ENCODE measurements at places on chromosomes 16 and 17.

DNA sequence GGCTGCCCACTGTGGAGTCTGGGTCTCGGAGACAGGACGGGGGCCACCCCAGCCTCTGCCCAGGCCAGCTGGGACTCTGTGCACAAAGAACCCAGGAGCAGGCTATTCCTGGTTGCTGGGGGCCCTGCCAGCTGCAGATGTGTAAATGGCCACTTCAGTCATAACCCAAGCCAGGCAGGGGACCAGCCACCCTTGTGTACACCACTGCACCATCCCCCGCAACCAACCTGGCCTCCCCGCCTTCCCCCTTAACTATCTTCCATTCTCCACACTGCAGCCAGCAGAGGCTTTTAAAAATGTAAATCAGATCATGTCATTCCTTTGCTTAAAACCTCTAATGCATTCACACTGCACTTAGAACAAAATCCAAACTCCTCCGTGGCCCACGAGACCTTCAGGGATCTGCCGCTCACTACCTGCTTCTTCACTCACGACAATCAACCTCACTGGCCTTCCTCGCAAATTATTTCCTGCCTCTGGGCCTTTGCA lies 28.3 kb downstream of the RTN4RL1 start:
- DNase-seq = no peak

DNA sequence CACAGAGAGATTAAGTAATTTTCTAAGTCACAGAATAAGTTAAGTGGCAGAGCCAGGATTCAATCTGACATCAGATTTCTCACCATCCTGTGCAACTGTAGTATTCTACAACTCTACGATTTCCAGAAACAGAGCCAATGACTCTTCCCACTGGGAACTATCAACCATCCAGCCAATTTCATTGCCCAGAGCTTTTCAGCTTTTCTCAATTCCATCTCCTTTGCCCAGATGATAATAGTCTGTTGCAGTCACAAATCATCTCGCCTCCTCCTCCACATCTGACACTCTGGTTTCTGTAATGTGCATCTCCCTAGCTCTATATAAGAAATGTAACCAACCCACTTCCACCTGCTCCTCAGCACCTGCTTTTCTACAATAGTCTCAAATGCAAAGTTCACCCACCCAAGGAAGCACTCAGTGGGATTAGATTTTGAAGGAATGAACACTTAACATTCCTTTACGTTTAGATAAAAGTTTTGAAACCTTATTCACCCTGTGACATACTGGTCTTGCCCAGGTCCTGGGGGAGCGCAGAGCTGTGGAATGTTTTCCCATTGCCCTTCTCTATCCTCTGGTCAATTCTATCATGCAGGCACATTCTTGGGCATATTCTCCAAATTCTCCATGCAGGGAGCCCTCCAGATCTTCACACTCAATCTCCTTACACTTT lies 167.8 kb upstream of the ASIC2 start:
- DNase-seq = no peak

- no peak for DNase-seq
These were observed 33.6 kb downstream of the PIGL start for GRCh38 chr17:16250635-16251034.

- no peak for DNase-seq
These were observed 2.6 kb upstream of the KRT35 start for GRCh38 chr17:41483531-41483930.

GRCh38 chr16:61681124-61681523 lies 355.1 kb downstream of the CDH8 start:
- no peak for DNase-seq

DNA sequence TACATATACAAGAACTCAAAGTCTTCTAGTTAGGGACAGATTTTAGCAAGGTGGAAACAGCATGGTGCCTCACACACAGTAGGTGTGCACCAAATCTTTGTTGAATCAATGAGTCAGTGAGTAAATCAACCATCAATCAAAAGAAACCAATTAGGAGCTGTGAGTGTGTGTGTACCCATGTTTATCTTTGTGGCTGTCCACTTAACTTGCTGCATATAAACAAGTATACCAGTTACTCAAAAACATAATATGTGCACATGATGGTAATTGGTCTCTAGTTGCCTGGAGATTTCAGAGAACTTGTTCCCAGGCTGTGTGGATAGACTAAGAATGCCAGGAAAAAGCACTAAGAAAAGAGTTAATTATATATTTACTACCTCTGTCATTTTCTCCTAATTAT lies 272.2 kb upstream of the CCL2 start:
- DNase-seq = no peak

DNA sequence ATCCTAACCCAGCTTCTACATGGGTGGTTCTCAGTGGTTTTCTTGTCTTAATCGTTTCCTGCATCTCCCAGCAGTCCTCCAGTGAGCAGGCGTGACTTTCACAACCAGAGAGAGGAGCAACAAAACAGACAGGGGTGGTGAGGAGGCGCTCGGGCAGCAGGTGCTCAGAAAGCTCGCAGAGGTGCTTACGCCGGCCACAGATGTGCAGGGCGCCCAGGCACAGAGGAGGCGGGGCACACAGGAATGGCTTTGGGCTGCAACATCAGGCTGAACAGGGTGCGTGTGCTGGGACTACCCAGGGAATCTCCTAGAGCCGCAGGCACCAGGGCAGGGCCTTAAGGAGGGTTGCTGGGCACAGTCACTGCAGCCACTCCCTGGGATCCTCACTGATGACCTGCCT lies 32.6 kb downstream of the KLHDC4 start:
- peak; percentile 49 for DNase-seq

DNA sequence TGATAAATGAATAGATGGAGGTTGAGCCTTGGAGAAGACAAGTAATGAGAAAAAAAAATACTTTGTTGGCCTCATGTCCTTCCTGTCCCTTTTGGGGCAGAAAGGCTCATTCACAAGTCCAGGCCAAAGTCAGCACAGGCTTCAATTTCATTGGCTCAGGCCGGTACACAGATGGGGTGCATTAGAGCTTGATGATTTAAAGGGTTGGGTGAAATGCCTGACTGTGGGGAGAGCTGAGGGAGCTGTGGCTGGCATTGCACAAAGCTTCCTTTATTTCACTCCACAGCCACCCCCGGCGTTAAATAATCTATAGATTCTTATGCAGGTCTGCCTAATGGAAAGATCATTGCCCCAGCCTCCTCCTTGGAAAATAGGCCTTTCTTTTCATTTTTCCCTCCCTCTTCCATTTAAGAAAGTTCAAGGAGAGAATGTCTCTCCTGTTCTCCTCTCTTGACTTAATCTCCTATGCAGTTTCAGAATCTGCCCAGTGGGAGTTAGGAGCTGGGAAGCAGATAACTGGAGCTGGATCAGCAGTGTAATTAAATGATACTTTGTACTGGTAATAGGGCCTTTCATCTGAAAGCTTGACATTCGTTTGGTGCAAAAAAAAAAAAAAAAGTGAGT lies 24.4 kb downstream of the YPEL2 start:
- no peak for DNase-seq

DNA sequence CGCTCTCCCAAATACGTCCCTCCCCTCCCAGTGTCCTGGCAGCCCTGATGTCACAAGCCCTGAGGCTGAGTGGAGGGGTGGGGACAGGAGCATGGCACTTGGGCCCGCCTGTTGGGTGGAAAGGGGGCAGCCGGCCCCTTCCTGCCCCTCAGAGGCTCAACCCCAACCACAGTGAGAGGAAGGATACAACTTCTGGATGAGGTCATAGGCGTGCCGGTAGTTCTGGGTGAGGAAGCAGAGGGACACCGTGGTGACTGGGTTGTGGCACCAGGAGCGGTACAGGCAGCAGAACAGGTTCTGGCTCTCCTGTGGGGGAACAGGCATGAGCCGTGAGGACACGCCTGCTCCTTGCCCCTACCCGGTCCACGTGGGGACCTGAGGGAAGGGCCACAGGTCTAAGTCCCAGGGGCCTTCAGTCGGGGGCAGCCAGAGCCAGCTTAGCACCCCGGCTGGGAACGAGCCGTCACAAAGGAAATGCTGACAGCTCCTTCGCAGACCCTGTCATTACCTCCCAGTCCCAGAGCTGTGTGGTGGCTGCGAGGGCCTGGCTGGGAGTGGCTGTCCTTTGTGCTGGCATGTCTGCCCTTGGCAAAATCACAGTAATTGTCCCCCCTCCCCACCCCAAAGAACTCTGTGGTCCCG lies 11.2 kb upstream of the MTSS2 start:
- DNase-seq = no peak

- DNase-seq = no peak
These were observed 145.2 kb downstream of the PMP22 start for GRCh38 chr17:15119968-15120367.

DNA sequence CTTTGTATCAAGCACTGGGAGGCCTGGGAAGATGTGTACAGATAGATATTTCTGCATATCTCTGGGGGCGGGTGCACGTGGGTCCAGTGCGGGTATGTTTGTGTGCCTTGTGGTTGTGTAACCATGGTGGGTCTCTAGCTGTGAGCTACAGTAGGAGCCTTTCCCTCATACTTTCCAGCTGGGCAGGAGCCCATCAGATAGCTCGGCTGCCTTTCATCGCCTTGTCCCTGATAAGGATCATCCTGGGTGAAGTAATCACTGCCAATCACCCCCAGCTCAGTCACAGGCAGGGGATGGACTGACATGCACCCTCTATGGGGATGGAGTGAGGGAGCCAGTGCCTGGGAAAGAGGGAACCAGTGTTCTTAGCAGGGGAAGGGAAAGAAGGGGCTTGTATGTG lies 3.2 kb upstream of the SCRN2 start:
- DNase-seq = no peak

DNA sequence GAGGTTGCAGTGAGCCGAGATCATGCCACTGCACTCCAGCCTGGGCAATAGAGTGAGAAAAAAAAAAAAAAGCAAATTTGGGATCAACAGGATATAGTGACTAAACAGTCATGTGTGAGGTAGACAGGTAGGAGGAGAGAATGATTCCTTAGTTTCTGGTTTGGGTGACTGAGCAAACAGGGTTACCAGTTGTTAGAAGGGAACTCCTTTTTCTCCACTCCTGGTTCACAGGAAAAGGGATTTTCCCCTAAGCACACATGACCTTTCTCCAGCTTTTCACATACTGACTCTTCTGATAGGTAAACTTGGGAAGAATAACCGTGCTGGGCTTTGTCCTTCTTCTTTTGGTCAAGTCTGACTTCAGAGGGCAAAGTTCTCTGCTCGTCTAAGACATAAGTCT lies 17.3 kb upstream of the WSCD1 start:
- no peak for DNase-seq

- no peak for DNase-seq
These were observed at the start of gene ITPRIPL2 for GRCh38 chr16:19113577-19114358. ITPRIPL2 (plus strand) TSS chr16:19113964; CDS start chr16:19114462, 498 bp downstream.

- no peak for DNase-seq
These were observed 1.4 kb upstream of the CEMP1 start for GRCh38 chr16:2532494-2533141.

GRCh38 chr16:68064791-68065365 lies 20.3 kb upstream of the NFATC3 start:
- peak; percentile 40 for DNase-seq

DNA sequence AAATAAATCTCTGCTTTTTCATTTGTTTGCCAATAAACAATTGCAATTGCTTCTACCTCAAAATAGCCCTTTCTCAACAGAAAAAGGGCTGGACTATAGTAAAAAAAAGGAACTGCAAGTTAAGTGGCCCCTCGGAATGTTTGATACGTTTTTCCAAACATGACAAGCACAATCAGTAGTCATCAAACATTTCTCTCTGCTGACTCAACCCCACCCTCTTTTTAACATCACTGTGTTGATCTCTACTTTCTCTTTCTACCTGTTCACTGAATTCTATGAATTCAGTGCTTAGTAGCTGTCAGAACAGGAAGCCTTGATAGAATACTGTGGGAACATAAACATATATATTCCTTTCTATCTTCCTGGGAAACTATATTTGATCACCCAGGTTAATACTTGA lies 116.5 kb upstream of the AXIN2 start:
- no peak for DNase-seq

DNA sequence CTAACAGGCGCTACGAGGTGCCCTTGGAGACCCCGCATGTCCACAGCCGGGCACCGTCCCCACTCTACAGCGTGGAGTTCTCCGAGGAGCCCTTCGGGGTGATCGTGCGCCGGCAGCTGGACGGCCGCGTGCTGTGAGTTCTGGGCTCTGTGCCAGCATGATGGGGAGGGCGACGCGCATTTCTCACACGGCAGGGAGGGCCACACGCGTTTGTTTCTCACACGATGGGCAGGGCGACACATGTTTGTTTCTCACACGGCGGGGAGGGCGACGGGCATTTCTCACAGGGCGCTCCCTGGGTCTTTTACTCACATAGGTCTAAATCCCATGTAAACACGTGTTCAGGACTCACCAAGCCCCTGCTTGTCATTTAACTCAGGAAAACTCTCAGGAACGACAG lies 4.4 kb downstream of the GAA start:
- no peak for DNase-seq

- no peak for DNase-seq
These were observed 137.3 kb upstream of the CCL2 start for GRCh38 chr17:34117811-34118210.

GRCh38 chr17:75370286-75370915 lies 35.1 kb downstream of the GRB2 start:
- DNase-seq = no peak

GRCh38 chr16:71623597-71623996 lies 2.4 kb upstream of the MARVELD3 start:
- no peak for DNase-seq

DNA sequence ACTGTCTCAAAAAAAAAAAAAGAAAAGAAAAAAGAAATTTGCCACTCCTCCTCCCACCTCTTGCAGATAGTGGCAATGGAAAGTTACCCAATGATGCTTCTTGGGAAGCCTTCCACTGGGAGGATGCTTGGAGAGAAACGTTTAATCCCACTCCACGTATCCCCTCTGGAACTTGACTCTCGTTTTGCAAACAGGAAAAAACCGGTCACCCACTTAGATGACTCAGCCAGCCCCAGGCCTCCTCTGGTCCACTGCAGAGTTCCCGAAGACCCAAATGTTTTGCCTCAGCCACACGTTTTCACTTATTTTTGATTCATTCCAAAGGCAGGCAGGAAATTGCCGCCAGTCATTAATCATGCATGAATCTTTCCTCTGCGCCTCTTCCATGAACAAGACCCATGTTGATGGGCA lies 9.3 kb upstream of the TNFRSF17 start:
- no peak for DNase-seq

DNA sequence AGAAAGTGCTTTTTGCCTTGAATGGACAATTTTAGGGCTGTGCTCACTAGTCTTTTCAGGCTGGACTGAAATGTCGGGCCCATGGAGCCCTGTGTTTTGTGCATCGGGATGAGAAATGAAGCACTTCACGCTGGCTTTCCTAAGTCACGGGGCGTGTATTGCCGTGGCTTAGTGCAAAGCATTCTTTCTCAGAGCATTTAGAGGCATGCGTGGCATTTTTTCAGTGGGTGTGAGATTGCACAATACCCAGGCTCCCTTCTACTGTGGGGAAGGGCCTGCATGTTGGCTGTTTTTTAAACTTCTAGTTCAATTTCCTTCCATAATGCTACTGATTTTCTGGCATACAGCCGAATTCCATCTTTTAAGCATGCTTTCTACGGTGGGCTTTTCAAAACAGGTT lies 12.6 kb upstream of the POLR3E start:
- DNase-seq = no peak
